Tongue (tissue), 3 donors: ENCODE measurements at places on chromosomes 2 and 18.
A peak's percentile ranks its signal among the peaks of the same experiment; 100 is the strongest.

DNA sequence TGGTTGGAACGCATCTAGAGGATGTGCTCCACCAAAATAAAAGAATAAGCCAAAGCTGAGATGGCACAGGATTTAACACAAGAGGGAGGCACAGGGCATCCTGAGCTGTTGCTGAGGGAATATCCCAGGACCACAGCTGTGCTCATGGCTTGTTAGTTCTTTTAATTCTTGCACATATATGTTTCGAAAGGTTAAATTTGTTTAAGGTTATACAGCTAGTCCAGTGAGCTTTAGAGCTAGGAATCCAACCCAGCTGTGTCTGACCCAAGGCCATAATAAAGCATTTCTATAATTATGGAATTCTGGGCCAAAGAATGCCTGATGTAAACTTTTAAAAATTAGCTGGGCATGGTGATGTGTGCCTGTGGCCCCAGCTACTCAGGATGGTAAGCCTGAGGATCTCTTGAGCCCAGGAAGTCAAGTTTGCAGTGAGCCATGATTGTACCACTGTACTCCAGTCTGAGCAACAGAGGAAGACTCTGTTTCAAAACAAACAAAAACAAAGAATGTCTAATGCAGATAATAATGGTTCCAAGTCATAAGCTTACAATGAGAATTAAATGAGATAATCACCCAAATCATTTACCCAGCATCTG is 66.4 kb upstream of the CCBE1 start:
- DNase-seq, result no peak

GRCh38 chr2:74083750-74084149 is 64.0 kb downstream of the BOLA3 start:
- no peak for DNase-seq

GRCh38 chr2:161134547-161135518 is 25.4 kb upstream of the TANK start:
- peak; percentile 45 for DNase-seq

DNA sequence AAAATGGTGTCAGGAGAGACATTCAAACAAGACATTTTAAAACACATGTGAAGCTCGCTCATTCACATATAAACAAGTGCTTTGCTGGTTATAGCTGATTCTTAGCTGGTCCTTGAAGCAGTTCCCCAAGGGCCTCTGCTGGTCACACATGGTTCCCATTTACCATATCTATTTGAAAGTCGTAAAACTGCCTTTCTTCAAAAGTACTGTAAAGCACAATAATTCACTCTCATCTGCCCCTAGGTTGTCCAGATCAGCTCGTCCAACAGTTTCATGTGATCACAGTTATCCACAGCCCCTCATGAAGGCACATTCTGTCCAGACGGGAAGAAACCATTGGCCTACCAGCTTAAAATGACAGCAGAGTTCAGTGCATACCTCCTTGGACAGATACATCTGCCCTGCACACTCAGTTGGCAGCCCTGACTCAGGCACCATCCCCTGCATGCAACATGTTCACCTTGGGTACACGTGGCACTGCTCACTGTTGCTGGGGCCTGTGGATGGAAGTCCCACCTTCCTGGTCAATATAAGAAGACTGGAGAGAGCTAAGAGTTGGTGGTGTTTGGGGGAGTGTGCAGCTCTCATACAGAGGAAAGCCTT is 108.0 kb upstream of the HAAO start:
- DNase-seq, result no peak

GRCh38 chr2:18788592-18788991 is 199.2 kb upstream of the NT5C1B start:
- DNase-seq, result peak; percentile 78

DNA sequence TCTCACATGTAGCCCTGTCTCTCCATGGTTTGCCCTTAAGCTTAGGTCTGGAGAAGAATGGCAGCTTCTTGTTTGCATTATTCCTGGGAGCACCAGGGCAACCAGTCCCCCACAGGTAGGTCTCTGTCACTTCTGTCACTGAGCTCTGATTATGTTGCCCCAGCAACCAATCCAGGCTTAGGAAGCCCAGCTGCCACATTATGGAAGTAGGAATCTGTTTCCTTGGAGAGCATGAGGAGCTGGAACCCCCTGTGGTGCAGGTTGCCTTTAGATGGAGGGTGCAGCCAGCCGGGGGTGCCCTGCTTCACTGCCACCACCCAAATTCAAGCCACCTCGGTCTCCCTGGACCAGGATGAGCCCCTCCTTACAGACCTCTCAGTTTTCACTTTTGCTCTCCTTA is 4.8 kb downstream of the RESP18 start:
- no peak for DNase-seq

DNA sequence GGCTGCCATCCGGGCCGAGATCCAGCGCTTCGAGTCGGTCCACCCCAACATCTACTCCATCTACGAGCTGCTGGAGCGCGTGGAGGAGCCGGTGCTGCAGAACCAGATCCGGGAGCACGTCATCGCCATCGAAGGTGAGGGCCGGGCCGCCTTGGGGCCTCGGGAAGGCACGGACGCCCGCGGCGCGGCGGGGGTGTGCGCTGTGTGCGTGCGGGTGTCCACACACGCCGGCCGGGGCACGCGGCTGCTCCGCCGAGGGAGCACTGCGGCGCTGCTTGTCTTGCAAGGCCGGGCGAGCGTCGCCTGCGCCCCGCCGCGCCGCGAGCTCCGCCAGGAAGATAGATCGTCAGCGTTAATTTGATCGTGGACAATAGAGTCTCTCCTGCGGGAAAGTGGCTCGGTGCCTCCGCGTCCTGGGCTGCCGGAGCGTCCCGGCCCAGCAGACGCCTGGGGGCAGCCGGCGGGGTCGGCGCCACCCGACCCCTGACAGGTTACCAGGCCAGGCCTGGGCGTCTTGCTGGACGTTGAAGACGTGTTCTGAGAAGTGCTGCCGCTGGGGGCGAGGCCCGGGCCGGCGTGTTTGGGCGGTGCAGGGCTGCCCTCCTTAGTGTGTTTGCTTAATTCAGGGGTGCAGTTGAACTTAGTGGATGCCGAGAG is 1.0 kb downstream of the AGAP1 start:
- no peak for DNase-seq

GRCh38 chr2:241199286-241199685 is 10.8 kb downstream of the ANO7 start:
- DNase-seq, result no peak

- DNase-seq, result no peak
Observed at GRCh38 chr2:97664636-97664970, 759 bp upstream of the ACTR1B start.

DNA sequence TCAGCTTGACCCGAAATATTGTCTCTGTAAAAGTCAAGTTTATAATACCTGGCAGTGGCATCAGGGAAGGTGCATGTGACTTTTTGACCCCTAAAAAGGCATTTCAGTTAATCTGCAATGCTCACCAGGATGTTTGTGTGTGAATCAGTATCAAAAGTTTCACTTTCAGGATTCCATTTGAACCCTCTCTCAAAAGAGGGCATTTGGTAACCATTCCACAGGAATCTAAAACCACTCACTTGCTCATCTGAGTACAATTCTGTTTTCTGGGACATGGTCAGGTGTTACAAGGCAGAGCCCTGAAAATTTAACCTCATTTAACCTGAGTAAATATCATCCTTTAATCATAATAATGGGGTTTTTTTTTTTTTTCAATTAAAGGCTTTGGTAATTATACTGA is 77.9 kb upstream of the KLF7 start:
- no peak for DNase-seq

GRCh38 chr2:85015653-85016360 is 44.8 kb downstream of the KCMF1 start:
- no peak for DNase-seq

GRCh38 chr2:55078956-55079355 is 28.7 kb upstream of the RTN4 start:
- no peak for DNase-seq

DNA sequence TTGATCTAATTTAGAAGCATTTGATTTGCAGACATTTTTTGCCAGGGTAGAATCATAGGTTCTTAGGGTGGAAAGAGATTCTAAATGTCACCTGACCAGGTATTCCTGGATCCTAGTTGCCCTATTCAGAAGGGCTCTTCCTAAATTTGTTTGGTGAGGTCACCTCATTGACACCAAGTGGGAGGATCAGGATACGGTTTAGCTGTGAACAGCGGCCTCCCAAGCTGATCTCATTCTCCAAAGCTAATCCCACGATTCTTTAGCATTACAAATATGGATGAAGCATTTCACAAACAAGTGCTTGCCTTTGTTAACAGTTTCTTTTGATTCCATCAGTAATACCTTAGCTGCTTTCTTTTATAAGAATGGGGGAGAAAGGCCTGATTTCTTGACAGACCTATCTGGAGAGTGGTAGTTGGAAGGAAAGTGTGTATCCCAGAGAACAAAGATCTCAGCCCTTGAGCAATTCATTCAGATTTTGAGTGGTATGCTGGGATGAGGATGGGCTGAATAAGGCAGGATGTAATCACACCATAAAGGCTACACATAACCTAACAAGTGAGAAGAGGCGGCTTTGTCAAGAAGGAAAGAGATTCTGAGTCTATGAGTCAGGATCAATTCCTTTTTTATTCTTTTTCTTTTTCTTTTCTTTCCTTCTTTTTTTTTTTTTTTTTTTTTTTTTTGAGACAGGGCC is 16.6 kb downstream of the KCTD1 start:
- no peak for DNase-seq

- peak; percentile 9 for DNase-seq
Observed at GRCh38 chr18:54260396-54261072, 8.8 kb upstream of the POLI start.

- peak; percentile 94 for DNase-seq
Observed at GRCh38 chr2:241102239-241102803, at the start of gene MTERF4. TSS of gene MTERF4 (minus strand) at chr2:241102287. CDS start at chr2:241102273, 14 bp downstream.

DNA sequence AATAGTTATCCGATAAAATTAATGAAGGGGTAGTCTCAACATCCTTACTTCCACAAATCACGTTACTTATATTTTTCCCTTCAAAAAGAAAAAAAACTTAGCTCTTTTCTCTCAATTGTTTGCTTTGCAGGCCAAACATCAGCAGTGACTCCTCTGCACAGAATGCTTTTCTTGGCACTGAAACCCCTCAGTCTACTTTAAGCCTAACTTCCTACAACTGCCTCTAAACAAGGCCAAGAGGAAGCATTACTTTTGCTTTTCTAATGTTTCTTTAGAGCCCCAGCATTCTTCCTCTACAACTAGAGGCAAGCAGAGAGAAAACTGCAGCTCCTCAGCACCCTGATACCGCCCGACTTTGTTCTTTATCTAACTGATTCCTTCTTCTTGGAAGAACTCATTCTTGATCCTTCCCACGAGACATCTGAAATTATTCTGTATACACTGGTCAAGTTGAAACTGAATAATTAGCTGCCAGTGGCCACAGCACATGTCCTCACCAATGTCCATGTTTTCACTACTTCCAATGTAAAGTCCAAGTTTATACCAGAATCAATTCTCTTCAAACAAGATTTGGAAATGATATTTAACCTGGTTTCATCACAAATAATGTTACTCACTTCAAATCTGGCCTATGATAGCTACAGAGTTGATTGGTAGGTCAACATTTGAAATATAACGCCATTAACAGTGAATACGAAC is 55.3 kb downstream of the DTNB start:
- peak; percentile 53 for DNase-seq

DNA sequence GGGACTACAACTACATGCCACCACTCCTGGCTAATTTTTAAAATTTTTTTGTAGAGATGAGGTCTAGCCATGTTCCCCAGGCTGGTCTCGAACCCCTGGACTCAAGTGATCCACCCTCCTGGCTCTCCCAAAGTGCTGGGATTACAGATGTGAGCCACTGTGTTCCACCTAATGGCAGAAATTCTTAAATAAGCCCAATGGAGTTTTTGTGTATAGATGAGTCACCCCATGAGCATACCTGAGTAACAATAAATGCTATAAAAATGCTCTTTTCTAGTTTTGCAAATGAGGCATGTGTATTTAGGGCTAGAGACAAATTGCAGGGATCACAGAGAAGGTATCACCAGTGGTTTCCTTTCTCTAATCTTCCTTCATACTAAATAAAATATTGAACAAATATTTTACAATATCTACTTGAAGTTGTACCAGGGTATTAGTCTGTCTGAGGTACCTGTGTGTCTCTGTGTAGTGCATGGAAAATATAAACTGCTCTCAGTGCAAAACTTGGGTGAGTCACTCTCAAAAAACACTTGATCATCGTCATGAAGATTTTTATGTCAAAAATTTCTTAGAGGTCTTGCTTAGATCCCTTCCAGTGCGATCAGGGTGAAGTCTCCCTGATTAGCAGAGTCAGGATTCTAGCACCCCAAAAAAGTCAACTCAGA is 337.1 kb upstream of the MMADHC start:
- DNase-seq, result no peak

DNA sequence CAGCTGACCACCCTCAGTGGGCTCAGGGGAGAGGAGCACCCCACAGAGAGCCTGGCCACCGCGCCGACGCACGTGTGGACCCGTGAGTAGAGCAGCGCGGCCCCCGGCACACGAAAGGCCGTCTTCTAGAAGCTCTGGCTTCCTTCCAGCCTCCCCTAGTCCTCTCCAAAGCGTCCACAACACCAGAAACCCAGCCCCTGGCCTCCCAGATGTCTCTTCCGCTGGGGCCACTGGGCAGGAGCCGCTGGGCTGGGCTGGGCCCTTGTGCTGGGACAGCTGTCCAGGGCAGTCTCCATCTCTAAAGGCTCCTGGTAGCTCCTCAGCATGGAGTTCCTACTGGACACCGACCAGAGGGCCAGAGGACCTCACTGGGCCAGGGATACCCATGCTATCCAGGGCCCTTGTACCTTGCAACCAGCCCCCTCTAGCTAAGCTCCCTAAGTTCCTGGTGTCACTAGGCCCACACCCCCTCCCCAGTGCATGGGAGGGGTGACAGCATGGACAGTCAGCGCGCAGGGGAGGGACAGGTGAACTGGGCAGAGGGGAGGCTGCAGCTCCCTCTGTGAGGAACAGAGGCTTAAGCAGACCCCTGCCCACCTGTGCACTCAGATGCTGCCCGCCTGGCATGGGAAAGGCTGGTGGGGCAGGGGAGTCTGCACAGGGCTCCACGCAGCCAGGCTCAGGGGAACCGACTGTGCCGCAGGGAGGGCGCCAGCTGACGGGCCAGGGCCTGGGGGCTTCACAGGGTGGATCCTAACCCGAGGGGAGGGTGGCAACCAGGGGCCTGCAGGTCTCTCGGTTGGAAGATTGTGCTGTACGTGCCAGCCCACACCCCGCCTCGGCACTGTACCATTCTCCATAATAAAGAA is 32.9 kb downstream of the MTERF4 start:
- no peak for DNase-seq

- no peak for DNase-seq
Observed at GRCh38 chr2:25328152-25329085, 13.3 kb downstream of the DNMT3A start.

DNA sequence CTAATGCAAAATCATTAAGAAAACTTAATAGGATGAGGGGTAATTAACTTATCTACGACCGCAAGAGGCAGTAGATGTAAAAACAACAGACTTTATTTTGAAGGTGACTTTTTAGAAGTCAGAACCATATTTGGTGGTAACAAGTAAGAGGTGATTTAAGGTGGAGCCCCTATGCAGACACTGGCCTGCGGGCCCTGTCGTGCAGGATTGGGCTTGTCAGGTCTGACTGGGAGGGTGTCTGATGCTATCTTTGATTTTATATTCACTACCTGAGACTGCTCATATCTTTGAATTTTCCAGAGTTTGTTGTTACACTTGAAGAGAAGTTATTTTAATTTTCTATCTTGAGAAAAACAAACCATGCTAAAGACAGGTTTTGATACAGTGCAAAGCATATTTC is 29.1 kb upstream of the SCLY start:
- no peak for DNase-seq
